ENCODE measurements at places on chromosomes 16 and 17.

GRCh38 chr16:74071996-74072535 is 224.5 kb upstream of the PSMD7 start:
- no peak for DNase-seq

GRCh38 chr16:84451781-84452180 is 52.7 kb downstream of the MEAK7 start:
- DNase-seq, result no peak

DNA sequence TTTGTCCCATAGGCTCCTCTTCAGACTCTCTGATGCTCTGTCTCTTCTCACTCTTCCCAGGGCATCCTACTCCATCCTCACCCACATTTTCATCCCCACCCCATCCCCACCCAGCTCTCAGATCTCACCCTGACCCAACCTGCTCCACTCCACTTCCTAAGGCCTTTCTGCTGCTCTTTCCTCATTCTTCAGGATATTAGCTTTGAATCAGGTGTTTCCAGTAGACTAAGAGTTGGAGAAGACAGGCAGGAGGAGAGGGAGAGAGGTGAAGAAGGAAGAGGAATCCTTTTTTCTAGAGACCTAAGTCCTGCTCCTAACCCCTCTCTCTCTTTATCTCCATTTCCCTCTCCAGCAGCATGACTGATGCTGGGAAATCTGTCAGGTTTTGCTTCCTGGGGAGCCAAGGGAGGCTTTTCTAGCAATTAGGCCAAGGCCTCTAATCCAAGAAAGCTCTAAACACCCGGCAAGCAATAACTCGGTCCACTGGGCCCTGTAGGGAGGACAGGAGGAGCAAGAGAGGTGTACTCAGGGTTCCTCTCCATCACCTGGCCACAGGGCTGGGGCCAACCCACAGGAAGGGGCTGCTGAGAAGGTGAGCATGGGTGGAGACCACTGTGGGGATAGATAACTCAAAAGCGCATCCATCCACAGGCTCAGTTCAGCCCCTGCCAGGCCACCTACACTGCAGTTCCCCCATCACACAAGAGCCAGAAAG is 133.3 kb downstream of the TMEM132E start:
- DNase-seq, result no peak

- no peak for DNase-seq
Observed at GRCh38 chr17:76997981-76998531, 129.9 kb downstream of the MGAT5B start.

DNA sequence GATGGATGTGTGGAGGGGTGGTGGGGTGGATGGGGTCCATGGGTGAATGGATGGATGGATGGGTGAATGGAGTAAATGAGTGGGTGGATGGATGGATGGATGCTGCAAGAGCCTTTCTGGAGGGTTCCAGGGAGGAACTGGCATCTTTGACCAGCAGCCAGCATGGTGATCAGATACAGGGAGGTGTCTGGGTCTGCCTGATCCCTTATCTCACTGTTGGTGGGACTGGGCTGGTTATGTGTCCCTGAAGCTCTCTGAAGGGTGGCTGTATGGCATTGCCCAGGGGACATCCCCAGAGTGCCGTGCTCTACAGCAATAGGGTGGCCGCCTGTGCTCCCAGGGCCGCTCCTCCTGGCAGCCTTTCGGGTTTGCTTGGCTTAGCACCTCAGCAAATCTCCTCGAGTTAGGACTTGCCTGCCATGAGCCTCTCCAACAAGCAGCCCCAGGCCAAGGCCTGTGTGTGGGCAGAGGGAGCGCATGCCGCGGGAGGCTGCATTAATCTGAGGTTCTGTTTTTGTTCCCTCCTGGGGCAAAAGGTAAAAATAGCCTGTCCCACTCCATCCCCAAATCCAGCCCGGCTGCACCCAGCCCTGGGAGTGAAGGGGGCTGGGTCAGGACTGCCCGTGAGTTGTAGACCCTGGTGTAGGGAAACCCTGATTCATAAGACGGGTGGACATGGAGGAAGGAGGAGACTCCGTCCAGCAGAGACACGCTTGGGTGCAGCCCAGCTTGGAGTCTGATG is 165.4 kb downstream of the SEC14L1 start:
- no peak for DNase-seq

DNA sequence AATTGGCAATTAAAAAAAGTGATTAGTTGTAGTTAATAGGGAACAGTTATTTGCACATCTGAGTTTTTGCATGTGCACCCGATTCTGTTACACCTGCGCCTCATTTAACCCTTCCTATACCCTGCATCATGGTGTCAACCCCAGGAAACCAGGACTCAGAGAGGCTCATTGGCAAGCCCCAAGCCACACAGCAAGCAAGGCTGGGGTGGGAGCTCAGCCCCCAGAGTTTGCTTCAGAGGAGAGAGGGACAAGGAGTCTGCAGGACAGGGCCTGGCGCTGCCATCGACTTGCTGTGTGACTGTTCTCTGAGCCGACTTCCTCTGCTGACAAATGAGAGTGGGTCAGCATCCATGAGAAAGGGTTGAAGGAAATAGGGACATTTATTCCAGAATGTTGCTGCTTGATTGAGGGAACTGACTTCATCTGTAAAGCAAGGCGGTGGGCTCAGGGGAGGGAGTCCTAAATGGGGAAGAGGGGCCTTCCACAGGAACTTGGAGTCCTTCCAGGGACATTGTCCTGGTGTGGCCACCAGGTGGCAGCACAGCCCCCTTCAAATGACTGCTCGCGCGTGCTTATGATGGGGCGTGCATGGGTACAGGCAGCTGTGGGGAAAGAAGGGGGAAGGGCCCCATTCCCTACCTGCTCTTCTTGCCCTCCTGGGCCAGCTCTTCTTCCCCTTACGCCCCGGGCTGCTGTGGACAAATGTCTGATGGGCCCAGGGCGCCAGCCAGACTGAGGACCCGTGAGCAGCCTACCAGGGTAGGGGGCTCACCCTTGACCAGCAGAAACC is 51.6 kb downstream of the NT5M start:
- peak; percentile 20 for DNase-seq

GRCh38 chr17:75764711-75765421 is at the start of gene GALK1:
Gene GALK1 (minus strand): TSS chr17:75765192. CDS start chr17:75765136, 56 bp downstream.
- no peak for DNase-seq

DNA sequence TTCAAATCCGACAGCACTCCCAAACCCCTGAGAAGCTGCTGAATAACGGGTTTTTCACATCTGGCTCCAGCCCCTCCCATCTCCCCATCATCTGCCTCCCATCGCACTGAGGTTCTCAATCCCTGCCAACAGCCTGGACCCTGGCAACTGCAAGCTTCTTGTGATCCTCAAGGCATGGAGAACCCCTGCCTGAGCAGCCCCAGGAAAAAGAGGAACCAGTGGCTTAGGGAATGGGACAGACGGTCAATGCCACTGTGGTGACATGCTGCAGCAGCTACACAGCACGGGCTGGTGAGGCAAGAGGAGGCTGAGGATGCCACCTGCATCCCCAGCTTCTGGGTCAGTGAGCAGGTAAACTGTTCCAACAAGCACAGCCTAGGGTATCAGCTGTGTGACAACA is 3.3 kb upstream of the MBTPS1 start:
- no peak for DNase-seq

DNA sequence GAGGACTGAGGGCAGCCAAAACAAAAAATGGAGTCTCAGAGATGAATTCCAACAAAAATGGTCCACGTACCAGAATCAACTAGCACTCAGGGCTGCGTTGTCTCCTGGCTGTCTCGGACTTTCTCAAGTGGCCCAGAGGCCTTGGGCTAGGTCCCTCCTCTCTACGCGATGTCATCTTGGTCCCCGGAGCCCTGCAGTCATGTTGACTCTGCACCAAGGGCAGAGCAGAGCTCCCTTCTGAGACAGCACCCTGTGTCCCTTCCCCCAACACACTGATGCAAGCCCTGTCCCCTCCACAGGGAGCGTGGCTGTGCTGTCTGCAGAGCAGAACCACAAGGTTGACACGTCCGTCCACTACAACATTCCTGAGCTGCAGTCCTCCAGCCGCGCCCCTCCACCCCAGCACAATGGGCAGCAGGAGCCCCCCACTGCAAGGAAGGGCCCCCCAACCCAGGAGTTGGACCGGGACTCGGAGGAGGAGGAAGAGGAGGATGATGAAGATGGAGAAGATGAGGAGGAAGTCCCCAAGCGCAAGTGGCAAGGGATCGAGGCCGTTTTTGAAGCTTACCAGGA is 20.8 kb downstream of the GINS2 start:
- no peak for DNase-seq

DNA sequence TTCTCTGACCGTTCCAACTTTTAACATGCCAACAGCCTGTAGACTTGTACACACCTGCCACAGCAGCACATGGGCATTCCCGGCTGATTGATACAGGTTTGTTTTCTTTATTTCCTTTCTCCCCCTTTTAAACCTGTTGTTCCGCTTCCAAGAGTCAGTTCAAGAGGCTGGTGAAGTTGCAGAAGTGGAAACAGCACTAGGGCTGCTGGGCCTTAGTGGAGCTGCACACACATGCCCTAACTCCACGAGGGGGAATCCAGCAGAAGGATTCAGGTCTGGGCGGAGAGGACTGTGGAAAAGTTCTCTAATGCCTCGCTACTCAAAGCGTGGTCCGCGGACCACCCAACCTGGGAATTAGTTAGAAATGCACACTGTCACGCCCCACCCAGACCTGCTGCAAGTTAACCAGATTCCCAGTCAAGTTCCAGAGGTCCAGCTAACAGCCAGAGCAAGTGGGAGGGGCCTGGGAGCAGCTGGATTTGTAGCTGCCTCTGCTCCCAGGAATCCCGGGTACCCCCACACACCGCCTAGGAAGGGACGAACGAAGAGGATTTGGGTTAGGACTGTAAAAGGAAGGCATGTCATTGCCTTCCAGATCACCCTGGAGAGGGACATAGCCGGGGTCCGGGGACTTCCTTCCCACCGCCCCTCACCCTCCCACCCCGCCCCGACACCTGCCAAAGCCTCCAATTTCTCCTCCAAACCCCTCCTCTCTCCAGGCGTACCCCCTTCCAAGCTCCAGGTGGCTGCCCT is 542 bp downstream of the SLC39A11 start:
- DNase-seq, result no peak

- peak; percentile 1 for DNase-seq
Observed at GRCh38 chr16:63289834-63290460, 1253.7 kb upstream of the CDH8 start.

- no peak for DNase-seq
Observed at GRCh38 chr16:23016368-23016767, 132.9 kb downstream of the USP31 start.

DNA sequence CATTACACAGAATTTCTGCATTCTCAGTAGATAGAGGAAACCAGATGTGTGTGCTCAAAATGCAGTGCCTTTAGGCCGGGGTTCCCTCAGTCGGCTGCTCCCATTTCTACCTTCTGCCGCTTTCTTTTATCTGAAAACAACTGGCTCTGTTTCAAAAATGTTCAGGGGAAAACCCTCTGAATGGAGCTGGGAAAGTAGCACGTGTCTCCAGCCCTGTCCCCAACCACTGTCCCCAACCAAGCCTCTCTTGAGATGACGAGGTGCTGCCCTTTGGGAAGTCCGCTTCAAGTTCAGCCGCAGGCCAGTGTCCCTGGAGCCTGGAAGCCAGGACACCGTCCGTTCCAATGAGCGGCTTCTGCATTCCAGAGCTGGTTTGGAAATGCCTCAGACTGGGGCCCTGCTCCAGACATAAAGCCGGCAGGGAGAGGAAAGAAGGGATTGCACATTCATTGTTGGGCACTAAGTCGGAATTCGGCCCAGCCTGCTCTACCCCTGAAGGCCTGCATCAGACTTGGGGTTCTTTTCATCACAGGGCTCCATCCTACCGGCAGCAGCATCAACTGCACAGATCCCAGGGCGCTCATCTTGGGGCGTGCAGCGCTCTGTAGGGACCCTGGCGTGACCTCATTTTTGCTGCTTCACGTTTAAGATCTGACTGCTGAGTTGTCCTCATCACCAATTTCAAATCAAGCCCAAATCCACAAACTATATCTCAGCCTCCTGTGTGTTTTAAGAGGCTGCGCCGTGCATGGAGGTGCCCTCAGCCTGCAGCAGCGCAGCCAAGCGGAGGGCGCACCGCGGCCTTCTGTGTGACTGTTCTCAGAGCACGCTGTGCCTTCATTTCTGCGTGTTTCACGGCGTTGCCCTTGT is 111.3 kb downstream of the BANP start:
- DNase-seq, result no peak

GRCh38 chr17:4633643-4634042 is 7.8 kb downstream of the ALOX15 start:
- DNase-seq, result no peak

GRCh38 chr16:1108299-1109252 is 12.5 kb upstream of the C1QTNF8 start:
- DNase-seq, result no peak

Data from NCI-H2081 treated with DMSO at 0.1 percent for 48 hours (cell line).